ENCODE measurements at places on chromosomes 5 and 9.

DNA sequence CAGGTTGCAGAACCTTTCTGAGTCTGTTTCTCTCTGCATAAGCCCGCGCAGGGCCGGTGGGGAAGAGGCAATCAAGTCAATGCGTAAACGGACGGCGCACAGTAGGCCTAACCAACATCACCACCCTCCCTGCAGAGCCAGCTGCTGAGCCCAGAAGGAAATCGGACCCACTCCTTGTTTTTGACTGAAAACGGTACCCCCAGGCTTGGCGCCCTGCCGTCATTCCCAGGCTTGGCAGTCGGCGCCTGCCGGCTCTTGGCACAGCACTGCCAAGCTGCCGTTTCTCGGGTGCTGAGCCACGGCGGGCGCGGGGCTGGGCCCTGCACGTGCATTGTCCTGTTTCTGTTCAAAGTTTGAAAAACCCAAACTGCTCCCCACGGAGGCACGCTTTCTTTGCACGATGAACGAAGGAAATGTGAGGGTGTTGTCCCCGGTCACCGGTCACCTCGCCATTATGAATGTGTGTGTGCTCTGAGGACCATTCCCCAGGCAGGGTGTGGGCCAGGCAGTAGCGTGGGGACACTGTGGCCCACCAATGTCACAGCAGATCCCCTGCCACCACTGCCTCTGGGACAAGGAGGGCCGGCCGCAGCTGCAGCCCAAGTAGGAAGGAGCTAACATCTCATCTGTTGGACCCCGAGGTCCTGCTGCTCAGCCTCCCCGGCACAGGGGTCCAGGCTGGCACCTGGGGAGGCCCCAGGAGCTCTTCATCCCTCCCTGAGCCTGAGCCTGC lies 20.1 kb downstream of the FIBCD1 start:
- no peak for DNase-seq

- DNase-seq: no peak
Measured at GRCh38 chr9:89435071-89435823, 62.7 kb downstream of the SEMA4D start.

DNA sequence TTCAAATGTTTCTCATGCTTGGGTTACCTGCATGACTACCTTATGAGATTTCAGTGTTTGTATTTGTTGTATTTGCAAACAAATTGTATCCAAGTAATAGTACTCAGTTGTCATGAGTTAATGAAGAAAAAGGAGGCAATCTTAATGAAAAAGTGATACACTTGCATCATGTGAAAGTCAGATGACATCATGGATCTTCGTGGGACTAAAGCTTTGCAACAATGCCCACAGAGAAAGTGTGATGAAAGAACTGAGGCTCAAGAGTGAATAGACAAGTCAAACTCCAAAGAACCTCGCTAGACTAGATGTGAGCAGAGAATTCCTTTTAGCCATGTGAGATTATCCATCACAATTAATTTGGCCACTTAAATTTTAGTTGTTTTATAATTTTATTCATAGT lies 75.4 kb upstream of the ADRB2 start:
- no peak for DNase-seq

GRCh38 chr5:155726267-155726666 lies 600.7 kb upstream of the SGCD start:
- peak; percentile 54 for DNase-seq

GRCh38 chr5:88694023-88694679 lies 188.8 kb downstream of the MEF2C start:
- no peak for DNase-seq

DNA sequence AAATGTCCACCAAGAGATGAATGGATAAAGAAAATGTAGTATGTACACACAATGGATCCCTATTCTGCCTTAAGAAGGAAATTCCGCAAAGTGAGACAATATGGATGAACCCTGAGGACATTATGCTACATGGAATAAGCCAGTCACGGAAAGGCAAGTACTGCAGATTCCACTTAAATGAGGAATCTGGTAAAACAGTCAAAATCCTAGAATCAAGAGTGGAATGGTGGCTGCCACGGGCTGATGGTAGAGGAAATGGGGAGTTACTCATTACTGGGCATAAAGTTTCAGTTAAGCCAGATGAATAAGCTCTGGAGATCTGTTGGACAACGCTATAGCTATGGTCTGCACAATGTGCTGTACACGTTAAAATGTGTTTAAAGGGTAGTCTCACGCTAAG lies 47.2 kb downstream of the STK10 start:
- no peak for DNase-seq

All from fibroblast of skin of back (primary cell).